ENCODE measurements at places on chromosomes 5 and 9. TPM values are rescaled to one million over a fixed set of nuclear protein-coding genes. Genes with fewer than 3 reads are reported as not detected.

Gene SURF4
- 160 TPM for total RNA-seq

Gene UBE2B
- total RNA-seq = 101 TPM

Gene RAPGEF1
- 131 TPM for total RNA-seq

Gene CDC20B
- 0.48 TPM for total RNA-seq

Gene PCDHB5
- total RNA-seq = not detected

Gene IL4
- not detected for total RNA-seq

Gene GLRA1
- total RNA-seq = not detected

Gene JMY
- 9.5 TPM for total RNA-seq

Gene CCDC192
- not detected for total RNA-seq

Gene MZB1
- total RNA-seq = 22.6 TPM

Gene PCDHA12
- total RNA-seq = not detected

Gene PCDHA6
- not detected for total RNA-seq

Gene PLAA
- total RNA-seq = 28.3 TPM

Gene IL7R
- 891 TPM for total RNA-seq

Gene FBN2
- total RNA-seq = not detected

Gene KIF2A
- 161 TPM for total RNA-seq

Gene DPH7
- 49.2 TPM for total RNA-seq

Gene PSAT1
- total RNA-seq = 71.9 TPM

Gene TMC1
- total RNA-seq = not detected

Gene DENND1A
- 13.9 TPM for total RNA-seq

Gene FBP1
- total RNA-seq = 2.1 TPM

Gene DNAH5
- not detected for total RNA-seq

Gene EPB41L4B
- not detected for total RNA-seq

Gene CNTNAP3B
- total RNA-seq = not detected
